GM23248 (cell line): ENCODE measurements at places on chromosomes 2 and 18.

DNA sequence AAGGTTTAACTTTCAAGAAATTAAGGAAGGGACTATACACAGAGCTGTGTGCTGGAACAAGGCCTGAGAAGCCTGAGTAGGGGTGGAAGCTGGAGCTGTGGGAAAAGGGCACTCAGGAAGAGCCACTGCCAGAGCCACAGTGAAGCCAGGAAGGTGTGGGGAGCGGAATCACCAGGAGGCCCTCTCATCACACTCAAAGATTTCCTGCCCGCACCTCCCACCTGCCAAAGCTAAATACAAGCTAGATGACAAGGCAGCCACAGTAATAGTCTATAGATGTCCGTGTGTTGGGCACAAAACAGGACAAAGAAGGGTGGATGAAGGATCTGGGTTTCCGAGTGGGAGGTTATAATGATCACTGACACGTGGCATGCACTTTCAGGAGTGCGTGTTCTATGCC is 126.0 kb downstream of the ZNF532 start:
- DNase-seq = no peak

GRCh38 chr18:34999756-35000289 is 41.4 kb upstream of the MAPRE2 start:
- DNase-seq = no peak

- DNase-seq = no peak
Measured at GRCh38 chr2:119481501-119482455, 42.5 kb downstream of the SCTR start.

DNA sequence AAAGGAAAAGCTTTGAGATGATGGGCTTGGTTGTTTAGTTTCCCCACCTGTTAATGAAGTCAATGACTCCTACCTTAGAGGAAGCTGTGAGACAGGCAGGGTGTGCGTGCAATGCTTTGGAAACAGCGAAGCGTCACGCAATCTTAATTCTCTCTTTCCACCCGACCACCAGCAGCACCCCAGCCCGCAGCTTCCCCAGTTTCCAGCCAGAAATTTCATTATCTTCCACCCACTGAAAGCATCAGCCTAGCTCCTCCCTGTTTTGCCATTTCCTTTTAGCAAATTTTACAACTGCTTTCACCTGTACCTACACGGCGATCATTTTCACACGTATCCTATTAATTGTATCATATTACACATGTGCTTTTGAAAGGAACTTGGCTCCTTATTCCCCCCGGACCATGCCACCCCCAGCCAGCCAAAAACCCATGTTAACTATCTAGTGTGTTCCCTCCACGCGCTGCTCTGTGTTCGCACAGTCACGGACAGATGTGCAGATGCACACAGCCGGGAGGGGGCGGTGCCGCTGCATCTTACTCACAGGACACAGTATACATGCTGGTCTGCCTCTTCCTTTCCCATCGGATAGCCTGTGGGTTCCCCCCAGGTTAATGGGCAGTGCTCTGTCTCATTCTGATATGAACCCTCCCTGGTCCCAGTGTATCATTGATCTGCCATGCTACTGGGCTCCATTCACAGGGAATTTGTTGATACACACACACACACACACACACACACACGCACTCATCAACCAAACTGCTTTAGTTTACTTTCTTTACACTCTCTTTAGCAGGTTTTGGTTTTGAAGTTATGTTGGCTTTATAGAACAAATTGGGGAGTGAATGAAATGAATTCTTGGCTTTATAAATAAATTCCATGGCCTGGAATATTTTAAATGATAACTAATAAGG is 22.4 kb downstream of the CYP27C1 start:
- peak; percentile 81 for DNase-seq

DNA sequence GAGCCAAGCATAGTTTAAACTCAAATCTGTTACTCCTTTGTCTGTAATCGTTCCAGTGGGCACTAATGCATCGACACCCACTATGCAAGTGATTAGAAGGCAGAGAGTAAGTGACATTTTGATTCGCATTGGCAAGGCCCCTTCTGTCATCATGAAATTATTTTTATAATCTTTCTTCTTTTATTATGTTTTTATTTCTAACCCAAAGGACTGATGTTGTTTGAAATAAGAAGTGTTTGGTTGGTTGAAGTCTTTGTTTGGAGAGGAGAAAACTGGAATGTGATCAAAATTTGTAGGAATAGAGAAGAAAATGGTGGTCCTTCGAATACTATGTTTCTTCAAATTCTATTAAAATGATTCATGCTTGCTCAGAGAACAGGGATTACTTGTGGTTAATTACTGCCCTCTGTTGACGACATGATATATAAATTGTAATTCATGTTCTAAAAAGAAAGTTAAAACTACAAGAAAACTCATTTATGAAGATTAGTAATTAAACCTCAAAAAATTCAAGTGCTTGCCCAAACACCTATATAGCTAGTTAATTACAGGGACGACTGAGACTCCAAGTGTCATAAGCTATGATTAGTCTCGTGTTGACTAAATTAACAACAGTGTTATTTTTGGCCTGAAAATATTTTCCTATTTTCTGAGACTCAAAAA is 26.4 kb upstream of the TFPI start:
- DNase-seq = peak; percentile 85

DNA sequence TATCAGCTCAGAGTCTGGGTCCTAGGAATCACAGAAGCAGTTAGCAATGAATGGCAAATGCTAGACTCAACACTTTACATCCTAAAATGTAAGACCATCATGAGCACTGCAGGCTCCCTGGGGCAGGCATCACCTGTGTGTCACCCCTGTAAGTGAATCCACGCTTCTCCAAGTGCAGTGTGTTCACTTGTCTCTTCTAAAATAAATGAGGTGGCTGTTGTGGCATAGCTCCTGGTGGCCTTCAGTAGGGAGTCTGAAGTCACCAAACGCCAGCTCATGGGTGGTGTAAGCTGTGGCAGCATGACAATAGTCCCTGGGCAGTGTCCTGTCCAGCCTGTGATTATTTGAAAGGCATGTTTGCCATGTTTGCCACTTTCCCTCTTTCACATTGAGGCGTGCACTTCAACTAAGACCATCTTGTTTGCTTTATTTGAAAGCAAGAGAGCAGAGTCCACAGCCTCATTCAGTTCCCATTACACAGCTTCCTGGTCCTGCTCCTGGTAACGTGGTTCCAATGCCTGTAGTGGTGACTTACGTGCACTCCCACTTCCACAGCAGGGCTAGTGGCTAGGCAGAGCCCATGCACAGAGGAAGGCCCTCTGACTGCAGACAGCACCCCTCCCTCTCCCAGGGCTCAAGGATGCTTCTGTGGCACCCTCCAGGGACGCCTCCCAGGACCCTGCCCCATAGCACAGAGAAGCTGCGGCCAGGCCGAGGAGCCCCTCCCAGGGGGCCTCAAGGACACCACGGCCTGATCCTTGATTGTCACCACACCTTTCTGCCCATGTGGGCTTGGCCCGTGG is 24.3 kb downstream of the COA5 start:
- no peak for DNase-seq

DNA sequence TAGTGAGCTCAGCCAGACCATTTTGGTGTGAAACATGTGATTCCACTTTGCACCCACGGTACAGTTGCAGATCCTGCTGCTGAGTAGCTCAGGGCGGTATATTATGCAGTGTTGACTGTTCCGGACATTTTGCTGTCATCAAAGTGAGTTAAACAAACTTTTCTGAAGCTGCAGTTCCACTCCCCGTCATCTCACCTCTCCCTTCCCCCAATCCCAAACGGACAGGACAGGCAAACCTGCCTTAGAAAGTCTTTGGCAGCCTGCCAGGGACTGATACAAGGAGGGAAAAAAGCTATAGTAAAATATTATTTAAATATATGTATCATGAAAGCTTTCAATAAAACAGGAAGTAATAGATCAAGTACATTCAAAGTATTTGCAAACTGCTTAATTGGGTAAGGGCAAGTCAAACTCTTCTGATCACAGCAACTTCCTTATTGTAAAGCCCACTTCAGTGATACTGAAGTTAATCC is 35.5 kb upstream of the SP5 start:
- peak; percentile 13 for DNase-seq

GRCh38 chr18:23213200-23213599 is 77.9 kb downstream of the CABLES1 start:
- no peak for DNase-seq

GRCh38 chr2:41460661-41461060 is 587.2 kb upstream of the PKDCC start:
- no peak for DNase-seq

DNA sequence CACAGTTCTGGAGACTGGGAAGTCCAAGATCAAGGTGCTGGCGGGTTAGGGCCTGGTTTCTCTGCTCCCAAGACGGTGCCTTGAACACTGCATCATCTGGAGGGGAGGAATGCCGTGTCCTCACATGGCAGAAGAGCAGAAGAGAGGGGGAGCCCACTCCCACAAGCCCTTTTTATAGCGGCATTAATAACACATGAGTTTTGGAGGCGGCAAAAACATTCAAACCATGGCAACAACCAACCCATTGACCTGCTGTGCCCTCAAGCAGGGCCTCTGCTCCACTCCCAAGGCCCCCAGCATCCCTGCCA is 62.0 kb downstream of the SMAD7 start:
- DNase-seq = no peak

- no peak for DNase-seq
Measured at GRCh38 chr2:182904844-182905243, 38.4 kb upstream of the FRZB start.

GRCh38 chr2:5493256-5493655 is 198.9 kb upstream of the SOX11 start:
- no peak for DNase-seq

GRCh38 chr2:74886811-74887210 is 52.9 kb downstream of the HK2 start:
- no peak for DNase-seq

DNA sequence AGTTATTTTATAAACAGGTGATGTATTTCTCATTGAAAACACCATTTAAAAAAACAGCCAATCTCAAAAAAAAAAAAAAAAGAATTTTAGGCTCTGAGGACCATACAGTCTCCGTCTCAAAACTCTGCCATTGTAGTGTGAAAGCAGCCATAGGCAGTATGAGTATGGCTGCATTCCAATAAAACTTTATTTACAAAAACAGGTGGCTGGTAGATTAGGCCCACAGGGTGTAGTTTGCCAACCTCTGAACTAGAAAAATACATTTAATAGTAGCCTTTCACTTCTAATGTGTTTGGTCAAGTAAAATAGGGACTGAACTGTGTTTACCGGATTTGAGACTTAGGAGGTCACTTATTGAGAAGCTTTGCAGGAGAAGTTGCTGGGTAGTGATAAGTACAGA is 19.2 kb downstream of the RMDN2 start:
- no peak for DNase-seq

- DNase-seq = no peak
Measured at GRCh38 chr18:12458771-12459170, 51.0 kb downstream of the PRELID3A start.

DNA sequence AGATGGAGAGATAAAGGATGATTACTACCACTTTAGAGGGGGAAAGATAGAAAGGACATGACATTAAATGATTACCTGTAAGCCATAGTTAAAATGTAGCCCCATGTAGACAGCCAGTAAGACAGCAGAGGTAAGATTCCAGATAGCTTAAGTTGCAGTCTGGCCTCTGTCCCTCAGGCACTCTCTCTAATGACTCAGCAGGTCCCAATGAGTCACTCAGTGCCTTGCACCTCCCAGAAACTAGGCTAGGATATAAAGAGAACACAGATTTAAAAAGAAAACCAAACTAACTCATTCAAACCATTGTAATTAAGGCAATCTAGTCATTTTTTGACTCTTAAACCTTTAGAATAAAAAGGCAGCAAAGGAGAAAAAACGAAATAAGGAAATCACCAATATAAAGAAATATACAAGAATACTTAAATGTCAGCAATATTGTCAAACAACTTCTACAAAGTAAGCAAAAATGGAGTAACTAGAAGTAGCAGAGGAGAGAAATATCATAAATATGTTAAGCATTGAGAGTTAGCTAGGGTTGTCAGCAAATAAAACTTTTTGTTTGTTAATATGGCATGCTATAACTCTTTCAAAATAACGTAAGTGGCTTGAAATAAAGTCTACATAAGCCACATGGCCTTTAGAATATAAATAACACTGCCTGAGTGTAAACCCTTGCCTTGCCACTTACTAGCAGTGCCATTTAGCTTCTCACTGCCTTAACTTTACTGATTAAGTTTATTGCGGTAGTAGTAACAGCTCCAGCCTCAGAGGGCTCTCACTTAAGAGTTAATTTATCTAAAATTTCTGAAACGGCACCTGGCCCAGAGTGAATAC is 48.5 kb downstream of the SOCS6 start:
- DNase-seq = peak; percentile 95

GRCh38 chr18:68662754-68663153 is 52.2 kb downstream of the TMX3 start:
- peak; percentile 60 for DNase-seq

- peak; percentile 62 for DNase-seq
Measured at GRCh38 chr2:149004836-149005235, 33.7 kb upstream of the LYPD6B start.
